A673 (cell line): ENCODE measurements at places on chromosomes 12 and 14. TPM values are rescaled to one million over a fixed set of nuclear protein-coding genes. Genes with fewer than 3 reads are reported as not detected.

DNA sequence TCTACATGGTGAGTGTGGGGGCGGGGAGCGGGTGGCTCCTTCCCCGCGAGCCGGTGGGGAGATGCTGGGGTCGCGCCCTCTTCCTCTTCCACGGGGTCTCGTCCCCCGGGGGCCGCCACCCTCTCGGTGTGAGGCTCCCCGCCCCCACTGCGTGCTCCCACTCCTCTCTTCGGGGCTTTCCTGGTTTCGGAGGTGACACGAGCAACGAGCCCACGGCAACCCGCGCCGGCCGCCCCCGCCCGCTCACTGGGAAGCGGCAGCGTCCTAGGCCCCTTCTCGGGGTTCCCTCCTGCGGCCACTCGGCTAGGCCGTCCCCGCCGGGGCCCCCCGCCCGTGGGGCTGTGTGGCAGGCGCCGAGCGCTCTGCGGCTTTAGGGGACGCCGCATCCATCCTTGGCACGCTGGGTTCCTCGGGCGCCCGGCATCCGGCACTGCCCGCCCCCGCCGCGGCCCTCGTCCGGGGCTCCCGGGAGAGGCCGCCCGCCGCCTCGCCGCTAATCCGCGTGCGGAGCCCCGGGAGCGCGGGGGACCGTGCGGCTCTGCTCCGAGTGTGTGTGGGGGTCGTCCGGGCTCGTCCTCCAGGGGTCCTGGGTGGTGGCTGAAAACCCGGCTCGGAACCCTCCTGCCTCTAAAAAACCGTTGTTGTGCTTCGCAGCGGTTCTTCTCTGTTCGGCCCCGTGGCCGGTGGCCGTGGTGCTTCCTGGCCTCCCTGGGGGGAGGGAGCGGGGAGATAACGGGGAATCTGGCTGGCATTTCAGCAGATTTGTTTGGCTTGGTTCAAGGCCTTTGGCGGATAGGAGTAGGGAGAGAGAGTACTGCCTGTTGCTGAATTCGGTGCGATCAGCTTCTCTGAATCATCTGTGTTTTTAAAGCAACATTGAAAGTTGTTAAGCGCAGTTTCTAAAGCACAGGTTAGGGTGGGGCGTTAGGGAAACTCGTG is 1.0 kb downstream of the PCNX1 start:
- no peaks in the 10 kb centered on the region for H3K36me3 ChIP-seq
- peaks cover 60% of the 10 kb centered on the region for H3K4me1 ChIP-seq
- peak; percentile 51 for DNase-seq

DNA sequence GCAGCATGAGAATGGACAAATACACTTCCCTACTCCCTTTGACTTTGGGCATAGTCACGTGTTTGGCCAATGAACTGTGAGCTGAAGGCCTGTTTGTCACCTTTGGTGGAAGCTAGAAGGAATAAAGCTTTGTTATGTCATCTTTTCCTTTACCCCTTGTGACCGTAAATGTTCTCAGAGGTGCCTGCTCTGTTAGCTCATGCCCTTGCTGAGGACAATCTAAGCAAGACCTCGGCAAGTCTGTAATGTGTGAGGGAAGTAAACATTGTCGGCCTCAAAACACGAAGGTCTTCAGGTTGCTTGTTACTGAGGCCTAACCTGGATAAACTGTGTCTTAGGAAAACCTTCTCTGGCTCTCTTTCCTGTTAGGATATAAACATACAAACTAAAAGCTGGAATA is 354.2 kb downstream of the TMEM132D start:
- no peaks in the 10 kb centered on the region for H3K4me1 ChIP-seq
- no peaks in the 10 kb centered on the region for H3K36me3 ChIP-seq
- no peak overlapping the region for H3K27ac ChIP-seq
- no peak overlapping the region for H3K4me3 ChIP-seq
- no peak for DNase-seq

TMEM119 gene
- total RNA-seq = 1.0 TPM in 1 of 2 replicates, not detected in the other

DNA sequence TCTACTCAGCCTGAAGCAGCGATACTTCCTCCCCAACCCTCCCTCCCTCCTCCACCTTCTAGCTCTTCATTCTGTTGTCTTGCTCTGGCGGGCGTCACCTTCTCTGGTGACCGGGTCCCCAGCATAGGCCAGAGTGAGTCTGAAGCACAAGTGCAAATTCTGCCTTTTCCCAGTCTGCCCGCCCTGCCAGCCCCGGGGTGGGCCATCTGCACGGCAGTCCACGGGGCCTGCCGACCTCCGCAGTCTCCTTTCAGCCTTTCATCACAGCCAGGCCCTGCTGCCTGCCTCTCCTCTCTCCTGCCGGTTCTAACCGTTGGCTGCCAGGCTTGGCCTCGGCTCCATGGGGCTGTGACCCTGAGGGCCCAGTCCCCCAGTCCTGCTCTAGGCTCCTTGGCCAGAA is 58.7 kb downstream of the TESC start:
- H3K27me3 ChIP-seq = no peaks in the 10 kb centered on the region
- no peak overlapping the region for H3K27ac ChIP-seq
- H3K4me3 ChIP-seq = no peak overlapping the region
- DNase-seq = no peak
- H3K36me3 ChIP-seq = no peaks in the 10 kb centered on the region
- H3K4me1 ChIP-seq = peaks cover 5% of the 10 kb centered on the region

BMP4 gene
- total RNA-seq = not detected in 2 replicates

GRCh38 chr14:34461334-34462131 is 507 bp downstream of the SPTSSA start:
- H3K27ac ChIP-seq = peak overlapping the region; percentile 87
- DNase-seq = peak; percentile 49
- peaks cover 3% of the 10 kb centered on the region for H3K36me3 ChIP-seq
- H3K27me3 ChIP-seq = no peaks in the 10 kb centered on the region

HOXC4 gene
- 9.6 and 9.8 TPM in 2 replicates for total RNA-seq

DNA sequence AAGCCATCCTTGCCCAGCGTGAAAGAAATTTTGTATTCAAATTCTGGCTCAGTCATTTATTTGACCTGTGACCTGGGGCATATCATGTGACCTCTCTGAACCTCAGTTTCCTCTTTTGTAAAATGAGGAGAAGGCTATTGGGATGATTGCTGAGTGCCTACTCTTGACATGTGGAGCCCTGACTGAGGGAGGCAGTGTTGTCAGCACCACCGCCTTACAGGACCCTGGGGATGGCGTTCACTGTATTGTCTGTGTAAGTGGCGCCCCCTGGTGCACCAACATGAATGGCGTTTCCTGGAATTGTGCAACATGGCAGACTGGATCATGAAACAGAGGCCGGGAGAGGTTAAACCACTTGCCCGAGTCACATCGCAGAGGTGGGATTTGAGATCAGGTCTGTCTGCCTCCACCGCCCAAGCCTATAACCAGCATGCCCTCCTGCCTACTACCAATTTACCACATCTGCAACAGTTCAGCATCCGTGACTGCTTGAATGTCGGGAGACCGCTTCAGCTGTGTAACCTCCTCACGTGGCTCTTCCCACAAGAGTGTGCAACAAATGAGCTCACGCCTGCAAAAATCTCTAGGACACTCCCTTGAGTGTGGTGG is 20.1 kb upstream of the CCDC63 start:
- H3K4me1 ChIP-seq = peaks cover 4% of the 10 kb centered on the region
- no peak overlapping the region for H3K27ac ChIP-seq
- peak; percentile 94 for DNase-seq
- no peaks in the 10 kb centered on the region for H3K36me3 ChIP-seq
- H3K27me3 ChIP-seq = no peaks in the 10 kb centered on the region
- H3K4me3 ChIP-seq = peak overlapping the region; percentile 8

- no peak overlapping the region for H3K27ac ChIP-seq
- DNase-seq = no peak
- no peaks in the 10 kb centered on the region for H3K4me1 ChIP-seq
- H3K27me3 ChIP-seq = no peaks in the 10 kb centered on the region
Measured at GRCh38 chr14:55867719-55868118, 250.5 kb upstream of the PELI2 start.

- H3K36me3 ChIP-seq = no peaks in the 10 kb centered on the region
- peak overlapping the region; percentile 71 for H3K27ac ChIP-seq
- peaks cover 33% of the 10 kb centered on the region for H3K4me1 ChIP-seq
- H3K27me3 ChIP-seq = no peaks in the 10 kb centered on the region
- H3K4me3 ChIP-seq = no peak overlapping the region
- DNase-seq = peak; percentile 64
Measured at GRCh38 chr14:60944204-60944603, 36.7 kb downstream of the TRMT5 start.

DNA sequence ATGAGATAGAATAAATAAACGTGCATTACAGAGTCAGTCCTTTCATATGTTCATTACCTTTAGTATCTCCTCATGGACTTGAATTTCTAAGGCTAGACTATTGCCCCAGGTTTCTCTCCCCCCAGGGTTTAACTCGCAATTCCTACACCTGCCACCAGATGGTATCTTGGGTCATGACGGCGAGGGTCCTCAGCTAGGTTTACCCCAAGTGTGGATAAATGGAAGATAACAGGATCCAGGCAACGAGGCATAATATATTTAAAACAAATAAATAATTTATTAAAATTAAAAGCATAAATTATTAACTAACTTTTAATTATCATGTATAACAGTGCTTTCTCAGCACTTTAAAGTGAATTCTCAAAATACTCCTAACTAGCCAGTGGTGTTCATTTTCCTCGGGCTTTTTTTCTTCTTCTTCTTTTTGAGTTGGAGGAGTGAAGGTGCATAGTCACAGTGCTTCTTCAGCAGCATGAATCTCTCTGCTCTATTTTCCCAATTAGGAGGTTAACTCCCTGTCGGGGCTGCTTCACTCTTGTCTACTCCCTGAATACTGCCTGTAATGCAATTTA is 243.5 kb upstream of the CAND1 start:
- DNase-seq = peak; percentile 60
- H3K36me3 ChIP-seq = no peaks in the 10 kb centered on the region
- H3K27ac ChIP-seq = no peak overlapping the region
- peaks cover 11% of the 10 kb centered on the region for H3K27me3 ChIP-seq

RNF212B gene
- total RNA-seq = not detected in 2 replicates

- H3K4me3 ChIP-seq = no peak overlapping the region
- H3K36me3 ChIP-seq = no peaks in the 10 kb centered on the region
- H3K27me3 ChIP-seq = peaks cover 32% of the 10 kb centered on the region
- H3K27ac ChIP-seq = no peak overlapping the region
- no peaks in the 10 kb centered on the region for H3K4me1 ChIP-seq
Measured at GRCh38 chr12:8455271-8455670, 491 bp upstream of the CLEC6A start.

OVCH1 gene
- 0.09 TPM in 1 of 2 replicates, not detected in the other for total RNA-seq

TAS2R9 gene
- not detected in 2 replicates for total RNA-seq

DNA sequence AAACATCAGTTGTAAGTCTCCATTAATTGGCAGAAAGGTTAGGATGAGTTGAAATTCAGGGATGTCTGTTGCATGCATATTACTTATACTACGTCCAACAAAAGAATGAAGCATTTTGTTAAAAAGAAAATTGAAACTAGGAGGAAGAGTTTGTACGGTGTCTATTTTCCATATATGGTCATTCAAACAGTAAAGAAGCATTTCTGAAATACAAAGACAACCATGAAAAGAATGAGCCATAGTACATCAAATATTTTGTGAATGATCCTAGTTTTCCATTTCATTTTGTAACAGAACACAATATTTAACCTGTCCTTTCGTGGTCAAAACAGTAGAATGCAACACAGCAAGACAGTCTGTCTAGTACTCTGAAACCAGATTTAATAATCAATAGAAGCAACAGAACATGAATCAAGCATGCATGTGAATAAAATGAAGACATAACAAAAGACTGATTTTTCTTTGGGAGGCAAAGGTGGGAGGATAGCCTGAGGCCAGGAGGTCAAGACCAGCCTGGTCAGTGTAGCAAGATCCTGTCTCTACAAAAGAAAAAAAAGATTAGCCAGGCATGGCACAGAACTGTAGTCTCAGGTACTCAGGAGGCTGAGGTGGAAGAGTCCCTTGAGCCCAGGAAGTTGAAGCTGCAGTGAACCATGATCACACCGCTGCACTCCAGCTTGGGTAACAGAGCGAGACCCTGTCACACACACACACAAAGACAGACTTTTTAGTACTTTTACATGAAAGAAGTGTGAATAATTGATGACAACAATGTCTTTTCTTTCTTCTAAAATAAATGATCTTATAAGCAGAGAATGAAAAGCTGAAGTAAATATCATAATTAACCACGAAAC is 156.0 kb downstream of the LRIG3 start:
- DNase-seq = no peak
- no peaks in the 10 kb centered on the region for H3K27me3 ChIP-seq
- H3K27ac ChIP-seq = no peak overlapping the region
- no peaks in the 10 kb centered on the region for H3K4me1 ChIP-seq
- no peaks in the 10 kb centered on the region for H3K36me3 ChIP-seq

RASAL1 gene
- 0.32 TPM in 1 of 2 replicates, not detected in the other for total RNA-seq

GRCh38 chr14:65926935-65927700 is 514.6 kb downstream of the FUT8 start:
- no peak overlapping the region for H3K27ac ChIP-seq
- H3K27me3 ChIP-seq = no peaks in the 10 kb centered on the region
- no peak overlapping the region for H3K4me3 ChIP-seq
- H3K4me1 ChIP-seq = no peaks in the 10 kb centered on the region
- DNase-seq = no peak

DNA sequence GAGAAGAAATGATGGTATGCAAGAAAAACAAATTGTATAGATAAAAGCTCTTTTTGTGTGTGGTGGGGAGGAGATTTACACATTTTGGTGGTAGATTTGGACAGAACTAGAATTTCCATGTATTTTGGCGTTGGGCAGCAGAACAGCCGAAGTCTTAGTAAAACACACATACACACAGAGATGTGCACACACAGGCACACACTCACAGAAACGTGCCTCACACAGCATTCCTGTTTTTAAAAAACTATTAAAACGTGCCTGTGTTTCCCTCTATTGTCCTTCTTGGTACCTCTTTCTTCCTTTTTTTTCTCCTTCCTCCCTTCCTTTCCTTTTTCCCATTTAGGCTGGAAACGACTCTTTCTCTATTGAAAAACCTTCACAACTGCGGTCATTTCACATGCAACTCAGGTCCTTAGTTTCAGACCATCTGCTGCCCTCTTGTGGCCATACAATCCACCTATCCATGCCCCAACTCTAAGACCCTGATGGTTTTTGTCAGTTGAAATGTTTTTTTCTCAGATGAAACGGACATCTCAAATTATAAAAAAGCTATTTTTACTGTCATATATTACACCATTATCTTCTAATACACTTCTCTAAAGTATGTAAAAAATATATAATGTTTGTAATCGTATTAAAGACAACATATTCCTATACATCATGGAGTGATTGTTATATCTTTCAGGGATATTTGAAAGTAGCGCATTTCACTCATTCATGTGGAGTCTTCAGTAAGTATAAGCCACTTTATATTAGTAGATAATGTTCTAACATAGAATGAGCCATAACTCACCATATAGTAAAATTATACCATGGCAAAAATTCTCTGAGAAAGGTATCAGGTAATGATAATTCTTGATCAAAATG is 386.7 kb upstream of the NOVA1 start:
- peak; percentile 66 for DNase-seq
- H3K27ac ChIP-seq = no peak overlapping the region
- H3K4me1 ChIP-seq = no peaks in the 10 kb centered on the region
- no peak overlapping the region for H3K4me3 ChIP-seq

LRRC10 gene
- total RNA-seq = not detected in 2 replicates

- no peak for DNase-seq
- no peaks in the 10 kb centered on the region for H3K36me3 ChIP-seq
- no peaks in the 10 kb centered on the region for H3K27me3 ChIP-seq
- no peak overlapping the region for H3K4me3 ChIP-seq
Measured at GRCh38 chr12:1523046-1523445, 71.3 kb downstream of the FBXL14 start.

- DNase-seq = no peak
- H3K4me1 ChIP-seq = no peaks in the 10 kb centered on the region
- no peak overlapping the region for H3K4me3 ChIP-seq
- peaks cover 35% of the 10 kb centered on the region for H3K27me3 ChIP-seq
Measured at GRCh38 chr14:88198446-88198845, 124.6 kb downstream of the KCNK10 start.

DAO gene
- total RNA-seq = not detected in 2 replicates

GRCh38 chr12:127041985-127042625 is 1224.9 kb upstream of the TMEM132C start:
- H3K27me3 ChIP-seq = no peaks in the 10 kb centered on the region
- H3K4me1 ChIP-seq = peaks cover 17% of the 10 kb centered on the region
- H3K36me3 ChIP-seq = no peaks in the 10 kb centered on the region
- DNase-seq = no peak
- H3K27ac ChIP-seq = no peak overlapping the region
- no peak overlapping the region for H3K4me3 ChIP-seq
